ENCODE measurements at places on chromosomes 12 and 14. TPM values are rescaled to one million over a fixed set of nuclear protein-coding genes. Genes with fewer than 3 reads are reported as not detected.

GRCh38 chr12:114713466-114714215, 29.7 kb upstream of the TBX3 start:
- no peak for DNase-seq

- no peak for DNase-seq
Observed at GRCh38 chr12:58801986-58802385, 118.3 kb downstream of the LRIG3 start.

GRCh38 chr12:107884769-107885694, 110.5 kb downstream of the ASCL4 start:
- DNase-seq = no peak

- DNase-seq = no peak
Observed at GRCh38 chr14:68306265-68306933, 486.5 kb downstream of the ZFP36L1 start.

DNA sequence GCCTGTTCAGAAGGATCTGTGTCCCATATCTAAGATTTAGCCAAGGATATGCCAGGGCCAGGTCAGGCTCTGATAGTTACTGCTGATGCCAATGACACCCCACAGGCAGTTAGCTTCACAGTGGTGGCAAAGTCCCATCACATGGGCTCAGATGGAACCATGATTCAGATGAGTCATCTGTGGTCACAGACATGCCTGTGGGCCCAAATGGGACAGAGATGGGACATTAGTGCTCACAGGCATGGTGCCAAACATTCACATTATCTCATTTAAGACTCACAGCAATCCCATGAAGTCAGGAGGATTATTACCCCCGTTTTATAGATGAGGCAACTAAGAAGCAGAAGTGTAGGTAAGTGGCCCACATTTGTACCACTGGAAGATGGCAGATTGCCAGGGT, 207.8 kb downstream of the DPF3 start:
- no peak for DNase-seq

GRCh38 chr12:56878010-56878339, 56.2 kb downstream of the SDR9C7 start:
- no peak for DNase-seq

DNA sequence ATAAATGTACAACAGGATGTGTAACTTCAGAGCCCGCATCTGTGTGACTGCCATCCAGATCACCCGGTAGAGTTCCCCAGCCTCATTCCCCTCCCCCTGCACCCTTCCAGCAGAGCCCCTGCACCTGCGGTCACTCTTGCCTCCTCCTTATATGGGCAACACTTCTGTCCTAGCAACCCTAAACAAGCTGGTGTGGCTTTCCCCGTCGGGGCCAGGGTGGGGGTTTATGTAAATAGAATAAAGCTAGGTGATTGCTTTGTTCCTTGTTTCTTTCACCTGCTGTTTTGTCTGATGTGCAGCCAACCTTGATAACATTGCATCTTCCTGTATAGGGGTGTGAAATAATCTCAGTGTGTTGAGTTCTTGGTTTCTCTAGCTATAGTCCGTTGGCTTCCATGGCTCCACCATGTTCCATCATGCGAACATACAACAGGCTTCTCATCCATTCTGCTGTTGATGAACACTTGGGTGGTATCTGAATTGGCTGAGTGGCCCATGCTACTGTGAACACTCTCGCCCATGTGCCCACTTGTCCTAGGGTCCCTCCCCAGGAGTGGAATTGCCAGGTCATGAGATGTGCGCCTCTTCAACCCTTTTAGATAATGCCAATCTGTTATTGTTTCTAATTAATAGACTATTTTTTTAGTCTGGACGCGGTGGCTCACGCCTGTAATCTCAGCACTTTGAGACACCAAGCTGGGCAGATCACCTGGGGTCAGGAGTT, 102.2 kb downstream of the KIF26A start:
- no peak for DNase-seq

DNA sequence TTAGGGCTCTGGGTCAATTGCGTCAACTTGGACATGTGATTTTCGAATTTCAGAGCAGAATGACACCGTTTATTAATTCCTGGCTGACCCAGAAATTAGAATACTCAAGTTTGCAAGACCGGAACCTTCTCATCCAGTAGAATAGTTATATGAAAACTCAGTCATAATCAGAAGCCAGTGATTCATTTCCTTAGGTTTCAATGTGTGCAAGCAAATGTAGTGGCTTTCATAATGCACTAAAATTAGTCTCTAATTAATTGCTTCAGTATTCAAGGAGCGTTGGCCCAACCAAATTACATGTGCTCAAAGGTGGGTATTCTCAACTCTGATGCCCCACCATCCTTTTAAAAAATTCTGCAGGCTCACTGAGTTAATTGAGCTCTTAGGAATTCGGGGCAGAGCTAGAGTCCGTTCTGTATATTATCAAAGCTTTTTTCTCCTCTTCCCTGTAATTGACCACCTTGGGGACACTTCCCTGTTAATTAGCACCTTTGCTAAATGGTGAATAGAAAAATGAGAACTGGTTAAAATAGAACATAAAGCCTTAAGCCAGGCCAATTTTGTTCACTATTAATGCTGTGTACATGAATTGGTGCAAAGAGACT, 55.4 kb downstream of the DAO start:
- no peak for DNase-seq

DNA sequence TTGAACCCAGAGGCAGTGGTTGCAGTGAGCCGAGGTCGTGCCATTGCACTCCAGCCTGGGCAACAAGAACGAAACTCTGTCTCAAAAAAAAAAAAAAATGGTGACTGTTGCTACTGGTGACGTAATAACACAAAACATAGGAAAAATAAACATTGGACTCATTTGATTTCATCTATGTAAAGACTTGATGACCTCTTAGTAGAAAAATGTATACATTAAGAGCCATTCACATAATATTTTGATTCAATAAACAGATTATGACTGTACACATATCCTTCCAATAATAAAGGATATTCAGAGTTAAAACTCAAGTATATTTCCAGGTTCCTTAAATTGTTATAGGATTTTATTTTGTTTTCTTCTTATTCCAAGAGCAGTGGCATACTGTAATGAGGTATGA, 65.7 kb upstream of the AEBP2 start:
- no peak for DNase-seq

DNA sequence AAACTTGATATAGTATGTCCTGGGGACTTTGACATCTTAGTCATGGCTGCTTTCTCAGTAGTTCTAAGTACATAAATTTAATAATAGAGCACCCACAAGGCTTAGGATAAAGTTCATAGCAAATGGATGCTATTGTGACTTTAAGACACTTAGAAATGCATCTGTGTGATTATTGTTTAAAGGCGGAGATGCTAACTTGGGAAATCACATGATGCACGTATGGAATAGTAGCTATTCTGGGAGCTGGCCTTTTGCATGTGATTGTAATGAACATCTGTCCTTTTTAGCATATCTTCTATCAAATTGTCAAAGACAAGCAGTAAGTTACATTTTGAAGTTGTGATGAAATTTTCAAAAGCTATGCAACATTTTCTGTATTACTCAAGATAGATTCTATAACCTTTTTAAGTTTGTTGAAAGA, 46.7 kb upstream of the ATP2A2 start:
- no peak for DNase-seq

GRCh38 chr14:24954700-24955037, 95.3 kb downstream of the STXBP6 start:
- no peak for DNase-seq

The HELB gene
- 32.0 TPM for total RNA-seq

Measured in naive thymus-derived CD8-positive, alpha-beta T cell (primary cell).